Activated CD4-positive, alpha-beta memory T cell treated with anti-CD3 and anti-CD28 coated beads, Interleukin-2, amount 10 ng/mL, durations not matched to agents 7 days and 5 days (primary cell): ENCODE measurements at places on chromosomes 6 and 20.

- no peak for DNase-seq
Measured at GRCh38 chr6:6699741-6700367, 111.3 kb downstream of the LY86 start.

GRCh38 chr20:18056174-18057100 lies 1.3 kb downstream of the OVOL2 start:
- no peak for DNase-seq

GRCh38 chr6:96236471-96236870 lies 220.7 kb downstream of the FUT9 start:
- DNase-seq: no peak

DNA sequence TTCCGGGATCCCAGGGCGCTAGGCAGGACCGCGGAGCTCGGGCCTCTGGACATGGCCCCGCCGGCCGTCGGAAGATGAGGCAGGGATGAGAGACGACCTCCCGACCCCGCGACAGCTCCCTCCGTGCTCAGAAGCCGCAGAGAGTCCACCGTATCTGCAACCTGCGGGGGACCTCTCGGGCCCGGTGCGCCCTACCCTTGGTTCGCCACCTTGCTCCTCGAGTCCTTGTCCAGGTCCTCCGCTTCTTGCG lies 301 bp downstream of the PPP1R3D start:
- DNase-seq: no peak

DNA sequence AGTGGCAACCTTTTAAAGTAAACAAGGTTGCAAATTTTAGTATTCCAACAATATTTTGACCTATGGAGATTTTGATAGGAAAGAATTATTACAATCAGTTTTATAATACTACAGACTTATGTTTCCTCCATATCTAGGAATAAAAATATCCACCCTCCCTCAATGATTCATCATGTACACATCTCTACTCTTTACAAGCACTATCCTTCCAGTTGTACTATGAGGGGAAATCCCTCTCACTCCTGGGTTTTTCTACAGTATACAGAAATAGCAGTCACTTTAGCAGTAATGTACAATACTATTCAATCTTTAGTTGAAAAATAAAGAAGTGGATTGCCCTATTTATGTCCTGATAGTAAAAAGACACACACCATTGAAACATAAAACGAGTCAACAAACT lies 46.3 kb upstream of the SCML4 start:
- DNase-seq: no peak

DNA sequence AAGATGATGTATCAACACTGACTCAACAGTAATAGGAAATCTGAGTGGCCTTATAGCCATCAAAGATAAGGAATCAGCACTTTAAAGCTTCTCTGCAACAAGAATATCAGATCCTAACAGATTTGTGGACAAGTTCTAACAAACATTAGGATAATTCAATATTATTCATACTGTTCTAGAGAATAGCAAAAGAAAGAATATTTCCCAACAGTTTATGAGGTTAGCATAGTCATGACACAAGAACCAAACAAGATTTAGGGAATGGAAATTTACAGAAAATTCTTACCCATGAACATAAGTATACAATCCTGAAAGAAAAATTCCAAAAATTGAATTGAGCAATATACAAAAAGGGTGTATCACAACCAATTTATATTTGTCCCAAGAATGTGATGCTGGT lies 64.3 kb upstream of the BTBD3 start:
- no peak for DNase-seq

GRCh38 chr6:148780918-148781436 lies 34.1 kb downstream of the UST start:
- DNase-seq: no peak

DNA sequence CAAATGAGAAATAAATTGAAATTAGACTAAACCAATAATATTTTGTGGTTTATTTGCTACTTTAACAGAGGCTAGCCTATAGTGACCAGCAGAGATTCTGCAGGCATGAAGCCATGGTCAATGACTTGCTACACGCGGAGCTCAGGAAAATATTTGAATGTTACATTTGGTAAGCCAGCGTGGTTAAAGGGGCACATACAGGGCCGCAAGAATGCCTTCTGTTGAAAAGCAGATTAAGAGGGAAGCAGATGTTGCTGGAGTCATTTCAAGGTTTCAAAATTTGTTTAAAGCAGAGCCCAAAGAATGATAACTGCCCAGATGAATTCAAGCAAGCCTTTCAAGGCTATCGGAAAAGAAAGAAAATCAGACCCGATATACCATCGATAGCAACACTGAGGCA lies 294.3 kb upstream of the MAN1A1 start:
- DNase-seq: no peak

- no peak for DNase-seq
Measured at GRCh38 chr6:169253337-169254238, at the start of gene THBS2. Gene THBS2 (minus strand): TSS chr6:169253846. CDS start chr6:169250784, 3,062 bp downstream.
